ENCODE measurements at places on chromosomes 3 and 15.

DNA sequence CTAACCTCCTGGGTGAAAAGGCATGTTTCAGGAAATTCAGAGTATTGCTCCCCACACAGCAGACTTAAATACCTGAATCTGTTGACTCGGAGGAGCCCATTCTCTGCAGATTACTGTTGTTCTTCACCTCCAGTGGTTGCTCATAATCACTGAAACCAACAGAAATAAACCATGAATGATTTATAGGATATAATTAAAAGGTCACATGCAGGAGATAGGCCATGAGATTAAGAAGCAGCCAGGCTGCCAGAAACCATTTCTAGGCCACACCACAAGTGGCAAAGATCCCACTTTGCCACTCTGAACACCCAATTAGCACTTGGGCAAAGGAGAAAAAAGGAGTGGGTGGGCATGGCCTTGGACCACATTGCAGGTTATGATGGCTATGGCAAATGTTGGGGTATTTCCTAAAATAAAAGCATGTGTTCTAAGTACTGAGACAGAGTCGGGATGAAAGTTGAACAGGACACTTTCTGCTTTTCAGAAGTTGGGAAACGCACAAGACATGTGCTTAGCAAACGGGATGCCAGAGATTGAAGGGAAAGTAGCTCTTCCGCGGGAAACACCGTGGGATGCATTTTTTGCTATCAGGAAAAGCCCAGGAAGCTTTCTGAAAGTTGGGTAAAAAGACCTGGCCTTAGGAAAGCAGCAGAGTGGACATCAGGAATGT, 1.5 kb downstream of the CDC25A start:
- no peak for DNase-seq

DNA sequence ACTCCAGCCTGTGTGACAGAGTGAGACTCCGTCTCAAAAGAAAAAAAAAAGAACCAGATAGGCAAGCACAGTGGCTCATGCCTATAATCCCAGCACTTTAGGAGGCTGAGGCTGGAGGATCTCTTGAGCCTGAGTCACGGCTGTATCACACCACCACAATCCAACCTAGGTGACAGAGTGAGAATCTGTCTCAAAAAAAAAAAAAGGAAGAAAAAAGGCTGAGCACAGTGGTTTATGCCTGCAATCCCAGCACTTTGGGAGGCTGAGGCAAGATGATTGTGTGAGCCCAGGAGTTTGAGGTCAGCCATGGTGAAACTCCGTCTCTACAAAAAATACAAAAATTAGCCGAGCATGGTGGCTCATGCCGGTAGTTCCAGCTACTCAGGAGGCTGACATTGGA, 5.6 kb upstream of the NICN1 start:
- DNase-seq = no peak

- DNase-seq = no peak
These were observed 119.7 kb upstream of the IGSF10 start for GRCh38 chr3:151580591-151580990.

DNA sequence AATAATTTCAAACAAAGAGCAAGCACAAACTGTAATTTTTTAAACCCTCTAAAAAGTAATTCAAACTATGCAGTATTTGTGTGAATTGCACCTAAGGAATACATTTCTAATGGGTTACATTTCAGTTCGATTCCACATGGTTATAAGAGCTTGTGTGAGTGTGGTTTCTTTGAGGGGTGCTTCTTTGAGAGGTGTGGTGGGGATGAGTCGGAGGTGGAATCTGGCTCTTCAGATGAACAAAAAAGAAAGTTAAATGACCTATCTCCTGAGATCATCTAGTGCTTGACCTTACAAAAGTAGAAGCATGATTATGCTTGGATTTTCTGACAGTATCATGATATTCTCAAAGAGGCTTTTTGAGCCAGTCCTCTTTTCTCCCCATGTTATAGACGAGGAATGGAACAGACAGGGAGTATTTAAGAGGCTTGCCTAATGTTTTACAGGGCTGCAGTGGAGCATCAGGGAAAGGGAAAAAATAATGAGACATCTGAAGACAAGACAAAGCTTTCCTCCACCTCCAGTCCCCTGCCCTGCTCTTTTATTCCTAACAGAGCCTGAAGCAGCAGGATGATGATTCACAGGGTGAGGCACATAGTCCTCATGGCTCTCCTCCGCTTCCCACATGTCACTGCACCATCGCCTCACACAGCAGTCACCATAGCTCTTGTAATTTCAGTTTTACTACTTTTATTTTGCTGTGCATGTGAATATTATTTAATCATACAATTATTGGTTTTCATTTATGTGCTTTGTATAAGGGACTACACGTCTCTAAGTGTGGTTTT, 82.0 kb downstream of the LYSMD4 start:
- DNase-seq = no peak

GRCh38 chr3:65597226-65597951, 441.3 kb downstream of the MAGI1 start:
- no peak for DNase-seq

GRCh38 chr3:98745718-98746117, 17.4 kb upstream of the ST3GAL6 start:
- DNase-seq = no peak

- no peak for DNase-seq
These were observed 7.0 kb downstream of the WWTR1 start for GRCh38 chr3:149650828-149651227.

- DNase-seq = no peak
These were observed 14.4 kb downstream of the FBLN2 start for GRCh38 chr3:13563321-13563720.

- no peak for DNase-seq
These were observed 33.3 kb downstream of the KPNA1 start for GRCh38 chr3:122481390-122481789.

- no peak for DNase-seq
These were observed 72.9 kb downstream of the LRRC28 start for GRCh38 chr15:99324082-99324620.

GRCh38 chr3:16198427-16198826, 23.9 kb downstream of the GALNT15 start:
- no peak for DNase-seq

DNA sequence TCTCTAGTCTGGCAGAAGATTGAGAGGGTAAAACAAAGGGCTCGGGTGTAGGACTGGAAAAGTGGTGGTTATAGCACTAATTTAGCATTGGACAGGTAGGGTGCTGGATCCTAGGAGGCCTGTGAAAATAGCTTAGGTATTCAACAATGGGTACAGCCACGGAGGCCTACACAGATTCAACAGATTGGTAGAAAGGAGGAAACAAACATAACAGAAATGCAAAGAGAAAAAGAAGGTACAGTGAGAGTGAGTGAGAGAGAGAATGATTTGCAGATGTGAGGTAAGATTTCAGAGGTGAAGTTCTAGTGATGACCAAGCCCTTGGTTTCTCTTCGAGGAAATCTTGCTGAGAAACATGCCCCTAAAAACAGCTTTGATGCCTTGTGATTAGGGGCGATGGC, 37.9 kb downstream of the ADIPOQ start:
- peak; percentile 66 for DNase-seq

DNA sequence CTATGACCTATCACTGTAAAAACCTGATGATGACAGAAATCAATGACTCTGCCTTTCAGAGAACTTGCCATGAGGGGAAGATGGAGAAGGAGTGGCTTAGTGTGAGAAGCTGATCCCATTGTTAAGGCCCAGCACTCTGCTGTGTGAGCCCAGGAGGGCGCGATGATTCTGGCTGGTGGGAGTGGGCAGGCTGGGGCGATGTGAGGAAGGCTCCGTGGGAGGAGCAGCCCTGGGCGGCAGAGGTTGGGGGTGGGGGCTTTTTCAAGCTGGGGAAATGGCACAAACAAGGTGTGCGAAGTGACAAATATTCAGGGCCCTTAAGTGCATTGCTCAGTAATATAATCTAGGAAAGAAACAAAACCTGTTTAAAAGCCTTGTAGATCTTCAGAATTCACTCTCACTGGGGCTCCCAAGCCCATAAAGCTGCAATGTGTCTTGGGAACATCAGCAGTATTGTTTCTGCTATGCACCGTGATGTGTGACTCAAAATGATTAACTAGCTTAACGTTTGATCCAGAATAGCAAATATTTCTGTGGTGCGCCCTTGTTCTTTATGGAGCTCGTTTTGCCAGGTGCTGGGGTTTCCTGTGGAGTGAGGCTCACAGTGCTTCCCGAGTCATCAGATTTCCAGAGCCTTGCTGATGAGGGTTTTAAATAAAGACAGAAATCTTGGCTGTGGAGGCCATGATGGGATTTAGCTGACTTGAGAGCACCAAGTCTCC, 141.0 kb downstream of the CHDH start:
- no peak for DNase-seq

- DNase-seq = peak; percentile 73
These were observed 28.7 kb upstream of the PLOD2 start for GRCh38 chr3:146189519-146190173.

DNA sequence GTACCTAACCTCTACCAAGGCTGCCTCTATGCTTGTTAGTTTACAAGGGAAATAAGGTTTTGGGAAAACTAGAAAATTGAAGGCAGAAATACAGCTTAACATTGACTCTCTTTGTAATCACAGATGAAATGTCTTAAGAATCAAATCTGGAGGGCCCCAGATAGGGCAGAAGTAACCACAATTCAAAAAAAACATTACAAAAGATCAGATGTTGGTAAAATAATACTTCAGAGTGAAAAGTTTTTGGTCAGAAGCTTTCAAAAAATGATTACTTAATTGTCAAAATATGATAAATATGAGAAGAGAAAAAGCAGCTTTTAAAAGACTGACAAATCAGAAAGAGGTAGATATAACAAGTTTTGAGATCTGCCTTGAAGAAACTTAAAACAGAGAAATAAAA, 425.1 kb upstream of the NECTIN3 start:
- DNase-seq = no peak

GRCh38 chr3:28682121-28682520, 333.5 kb upstream of the AZI2 start:
- DNase-seq = no peak

DNA sequence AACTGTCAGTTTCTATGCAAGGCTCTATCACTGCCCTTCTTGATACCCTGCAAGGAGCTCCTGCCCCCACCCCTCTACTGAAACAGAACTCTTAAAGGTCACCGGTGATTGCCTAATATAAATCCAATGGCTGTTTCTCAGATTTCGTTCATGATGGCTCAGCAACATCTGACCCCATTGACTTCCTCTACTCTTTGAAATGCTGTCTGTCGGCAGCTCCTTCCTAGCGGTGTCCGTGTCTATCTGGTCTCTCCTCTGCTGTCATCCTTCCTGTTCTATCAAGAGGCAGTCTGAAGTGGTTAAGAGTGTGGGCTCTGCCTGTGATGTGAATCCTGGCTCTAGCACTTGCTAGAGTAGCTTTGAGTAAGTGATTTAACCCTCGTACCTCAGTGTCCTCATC, 5.5 kb downstream of the TMEM266 start:
- peak; percentile 76 for DNase-seq

DNA sequence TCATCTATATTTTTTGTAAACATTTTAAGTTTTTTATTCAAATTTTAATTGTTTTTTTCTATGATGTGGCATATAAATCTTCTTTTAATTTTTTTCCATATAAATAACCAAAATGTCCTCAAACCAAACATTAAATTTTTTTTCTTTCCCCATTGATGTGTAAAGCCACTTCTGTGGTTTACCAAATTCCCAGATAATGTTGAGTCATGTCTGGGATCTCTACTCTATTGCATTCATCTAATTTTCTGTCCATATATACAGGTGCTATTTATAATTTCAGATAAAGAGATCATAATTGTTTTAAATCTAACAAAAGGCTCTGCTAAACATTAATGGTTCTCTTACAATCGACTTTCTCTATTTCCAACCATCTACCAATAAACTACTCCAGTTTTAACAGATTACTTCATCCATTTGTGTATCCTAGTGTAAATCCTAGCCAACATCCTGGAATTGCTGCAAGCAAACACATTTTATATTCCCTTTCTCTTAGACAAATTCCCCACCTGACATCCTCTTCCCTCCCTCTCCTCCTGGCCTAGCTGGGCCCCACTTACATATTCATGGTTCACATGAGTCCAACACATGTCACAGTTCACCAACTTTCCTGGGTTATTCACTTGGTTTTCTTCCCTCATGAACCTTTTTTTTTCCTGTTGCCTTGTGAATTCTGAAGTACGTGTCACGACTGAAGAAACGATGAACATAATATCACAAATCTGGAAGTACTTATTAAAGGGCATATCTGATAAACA, 368.0 kb upstream of the AGTR1 start:
- no peak for DNase-seq

DNA sequence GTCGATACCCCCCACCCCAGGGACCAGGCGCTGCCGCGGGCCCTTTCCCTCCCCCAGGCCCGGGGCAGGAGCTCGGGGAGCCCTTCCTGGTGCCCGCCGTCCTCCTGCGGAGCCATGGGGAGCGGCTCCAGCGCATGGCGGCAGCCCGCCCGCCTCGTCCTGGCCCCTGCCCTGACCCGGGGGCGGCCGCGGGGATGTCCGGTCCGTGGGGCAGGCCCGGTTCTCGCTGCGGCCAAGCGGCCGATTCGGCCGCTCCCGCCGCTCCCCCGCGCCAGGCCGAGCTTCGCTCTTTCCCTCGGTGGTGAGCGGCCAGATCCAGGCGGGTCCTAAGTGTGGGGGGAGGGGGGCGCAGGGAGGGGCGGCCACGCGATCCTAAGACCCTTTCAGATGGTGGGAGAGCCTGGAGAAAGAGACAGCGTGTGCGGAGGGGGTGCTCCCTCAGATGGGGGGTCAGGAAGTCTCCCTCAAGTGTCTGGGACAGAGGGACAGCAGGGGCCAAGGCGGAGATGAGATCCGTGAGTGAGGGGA, 1.3 kb downstream of the NEIL1 start:
- no peak for DNase-seq

DNA sequence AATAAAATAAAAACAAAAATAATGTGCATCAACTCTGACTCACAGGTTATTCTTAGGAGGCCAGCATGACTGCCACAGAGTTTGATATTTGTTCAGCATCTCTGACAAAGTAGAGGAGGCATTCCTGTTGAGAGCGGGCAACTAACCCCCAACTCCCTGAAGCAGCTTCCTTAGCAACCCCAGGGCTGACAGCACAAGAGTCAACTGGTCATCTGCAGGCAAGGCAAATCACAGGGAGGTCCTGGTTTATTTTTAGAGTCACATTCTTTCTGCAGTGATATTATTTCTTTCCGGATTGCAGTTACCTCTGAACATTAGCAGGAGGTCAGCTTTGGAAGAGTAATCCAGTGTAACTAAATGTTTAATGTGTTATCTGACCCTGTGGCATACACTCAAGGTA, 273.0 kb downstream of the PLCL2 start:
- DNase-seq = no peak

DNA sequence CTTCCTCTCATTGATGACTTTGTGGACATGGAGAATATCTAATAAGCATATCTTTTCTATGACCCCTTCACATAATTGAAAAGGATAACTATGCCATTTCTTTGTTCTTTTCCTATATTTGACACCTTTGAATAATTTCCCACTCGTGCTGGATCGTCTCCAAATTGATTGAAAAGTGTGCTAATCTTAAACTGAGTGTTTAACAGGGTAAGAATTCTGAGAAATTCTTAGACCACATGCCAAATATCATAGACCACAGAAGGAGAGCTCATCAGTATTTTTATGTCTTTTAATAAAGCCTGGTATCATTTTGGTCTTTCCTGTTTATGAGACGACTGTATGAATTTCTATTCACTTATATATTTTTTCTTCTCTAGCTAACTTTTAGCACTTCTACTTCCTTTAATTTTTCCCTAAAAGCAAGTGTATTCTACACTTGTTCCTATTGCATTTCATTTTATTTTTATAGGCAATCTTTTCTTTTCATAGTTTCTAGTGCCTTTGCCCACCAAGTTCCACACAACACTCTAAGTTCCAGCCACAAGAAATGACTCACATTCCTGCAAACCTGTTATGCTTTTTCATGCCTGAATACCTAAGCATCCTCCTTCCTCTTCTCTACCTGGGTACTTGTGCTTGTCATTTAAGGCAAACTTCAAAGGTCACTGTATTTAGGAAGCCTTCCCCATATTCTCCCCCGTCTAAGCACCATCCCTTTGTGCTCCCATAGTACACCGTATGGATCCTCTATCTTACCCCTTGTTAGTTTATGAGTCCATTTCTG, 30.1 kb downstream of the KBTBD8 start:
- no peak for DNase-seq
